ENCODE measurements at places on chromosomes 1 and 21.

DNA sequence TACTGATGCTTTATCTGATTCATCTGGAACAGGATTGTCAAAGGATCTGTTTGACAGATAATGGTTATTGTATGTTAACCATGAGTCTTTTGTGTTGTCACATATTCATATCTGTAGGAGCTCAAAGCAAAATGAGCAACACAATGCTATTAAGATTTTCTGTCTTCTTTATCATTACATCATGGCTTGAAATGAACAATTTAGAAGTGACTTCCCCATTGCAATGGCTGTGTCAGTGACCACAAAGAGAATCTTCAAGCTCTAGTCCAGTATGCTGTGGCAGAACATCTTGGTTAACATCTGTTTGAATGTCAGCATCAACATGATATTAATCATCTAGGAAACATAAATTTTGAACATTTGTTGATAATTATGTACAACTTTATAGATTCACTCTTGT is 1148.5 kb downstream of the PLA2G4A start:
- DNase-seq, result no peak

GRCh38 chr1:177927021-177927596 is 42.7 kb downstream of the SEC16B start:
- no peak for DNase-seq

GRCh38 chr1:69551476-69552324 is 16.0 kb upstream of the LRRC7 start:
- DNase-seq, result no peak

- DNase-seq, result no peak
These were observed 78.2 kb upstream of the CAPZB start for GRCh38 chr1:19563324-19564097.

DNA sequence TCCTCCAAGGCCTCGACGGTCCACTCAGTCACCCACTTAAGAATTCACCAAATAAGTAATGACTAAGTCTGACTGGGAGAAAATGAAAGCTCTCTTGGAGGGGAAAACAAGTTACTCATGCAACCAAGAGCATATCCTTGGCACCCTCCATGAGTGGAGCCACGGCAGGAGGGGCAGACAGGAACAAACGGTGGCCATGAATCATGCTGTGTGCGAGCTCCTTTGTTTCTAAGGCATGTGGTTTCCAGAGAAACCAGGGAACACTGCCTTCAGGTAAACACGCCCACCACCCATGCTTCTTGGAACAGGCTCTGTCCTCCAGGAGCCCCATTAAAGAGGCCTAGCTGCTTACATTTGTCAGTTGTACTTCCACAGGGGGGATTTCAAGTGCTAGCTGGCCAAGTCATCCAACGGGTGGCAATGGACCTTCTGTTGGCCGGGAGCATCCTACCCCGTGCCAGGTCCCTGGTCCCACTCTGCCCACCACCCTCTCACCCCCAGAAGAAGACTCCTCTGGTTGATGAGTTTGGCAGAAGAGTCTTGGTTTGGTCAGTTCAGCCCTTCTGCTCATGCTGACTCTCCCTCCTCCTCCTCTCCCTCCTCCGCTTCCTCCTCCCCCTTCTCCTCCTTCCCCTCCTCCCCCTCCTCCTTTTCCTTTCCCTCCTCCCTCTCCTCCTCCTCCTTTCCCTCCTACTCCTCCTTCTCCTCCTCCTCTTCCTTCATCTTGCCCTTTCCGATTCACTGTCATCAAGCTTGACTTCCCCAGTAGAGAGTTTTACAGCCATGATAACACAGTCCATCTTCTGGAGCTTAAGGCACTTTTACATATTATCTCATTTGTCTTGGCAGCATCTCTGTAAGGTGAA is 107.6 kb downstream of the CCDC185 start:
- no peak for DNase-seq

- DNase-seq, result no peak
These were observed 508.3 kb upstream of the PKN2 start for GRCh38 chr1:88175631-88176226.
